ENCODE measurements at places on chromosomes 1 and 21.

DNA sequence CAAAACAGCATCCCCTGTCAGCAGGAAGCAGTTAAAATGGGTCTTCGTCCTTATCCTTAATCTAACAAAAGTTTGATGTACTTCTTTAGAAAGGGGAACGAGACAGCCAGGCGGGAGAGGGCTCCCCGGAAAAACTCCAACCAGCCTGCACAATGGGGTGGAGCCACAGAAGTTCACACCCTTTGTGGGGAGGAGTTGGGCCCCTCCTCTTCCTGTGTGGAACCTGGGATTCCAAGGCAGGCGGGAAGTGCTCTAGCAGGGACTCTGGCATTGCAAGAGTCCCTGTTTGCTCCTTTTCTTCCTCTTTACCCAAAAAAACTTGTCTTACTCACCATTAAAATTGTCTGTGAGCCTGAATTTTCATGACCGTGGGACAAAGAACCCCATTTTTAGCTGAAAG, 47.7 kb downstream of the FCRL5 start:
- DNase-seq: no peak

- no peak for DNase-seq
Observed at GRCh38 chr1:203089001-203089650, 3.3 kb upstream of the MYOG start.

DNA sequence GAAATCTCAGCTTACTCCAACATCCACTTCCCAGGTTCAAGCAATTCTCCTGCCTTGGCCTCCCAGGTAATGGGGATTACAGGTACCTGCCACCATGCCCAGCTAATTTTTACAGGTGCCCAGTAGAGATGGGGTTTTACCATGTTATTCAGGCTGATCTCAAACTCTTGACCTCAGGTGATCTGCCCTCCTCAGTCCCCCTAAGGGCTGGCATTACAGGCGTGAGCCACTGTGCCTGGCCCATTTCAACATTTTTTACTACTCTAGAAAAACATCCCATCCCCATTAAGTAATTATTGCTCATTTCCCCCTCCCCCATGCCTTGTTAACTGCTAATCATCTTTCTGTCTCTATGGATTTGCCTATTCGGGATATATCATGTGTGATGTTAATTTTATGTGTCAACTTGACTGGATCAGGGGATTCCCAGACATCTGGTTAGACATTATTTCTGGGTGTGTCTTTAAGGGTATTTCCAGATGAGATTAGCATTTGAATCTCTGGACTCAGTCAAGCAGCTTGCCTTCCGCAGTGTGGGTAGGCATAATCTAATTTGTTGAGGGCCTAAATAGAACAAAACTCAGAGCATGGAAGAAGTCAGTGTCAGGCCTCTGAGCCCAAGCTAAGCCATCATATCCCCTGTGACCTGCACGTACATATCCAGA, 33.0 kb upstream of the ZBTB8B start:
- no peak for DNase-seq

- no peak for DNase-seq
Observed at GRCh38 chr1:86239894-86240293, 83.3 kb upstream of the COL24A1 start.

DNA sequence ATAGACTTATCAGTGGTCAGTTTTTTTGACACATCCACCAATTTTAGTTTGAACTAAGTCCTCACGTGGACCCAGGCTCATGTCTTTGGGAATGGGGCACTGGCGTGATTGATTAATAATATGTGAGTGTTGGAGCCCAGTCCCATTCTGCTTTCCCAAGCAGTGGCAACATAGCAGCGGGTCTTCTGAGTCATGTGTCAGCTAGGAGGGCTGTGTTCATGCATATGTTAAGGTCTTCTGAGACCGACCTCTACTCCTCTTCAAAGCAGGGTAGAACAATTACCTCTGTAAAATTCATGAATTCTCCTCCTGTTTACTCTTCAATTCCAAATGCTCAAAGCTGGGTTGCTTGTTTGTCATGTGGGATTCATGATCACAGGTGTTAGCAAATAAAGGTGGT, 291.3 kb downstream of the CAMTA1 start:
- no peak for DNase-seq

DNA sequence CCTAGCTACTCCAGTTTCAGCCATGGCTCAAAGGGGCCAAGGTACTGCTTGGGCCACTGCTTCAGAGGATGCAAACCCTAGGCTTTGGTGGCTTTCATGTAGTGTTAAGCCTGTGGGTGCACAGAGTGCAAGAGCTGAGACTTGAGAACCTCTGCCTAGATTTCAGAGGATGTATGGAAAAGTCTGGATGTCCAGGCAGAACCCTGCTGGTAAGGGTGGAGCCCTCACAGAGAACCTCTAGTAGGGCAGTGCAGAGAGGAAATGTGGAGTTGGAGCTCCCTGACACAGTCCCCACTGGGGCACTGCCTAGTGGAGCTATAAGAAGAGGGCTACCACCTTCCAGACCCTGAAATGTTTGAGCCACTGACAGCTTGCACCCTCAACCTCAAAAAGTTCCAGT, 16.2 kb downstream of the RIIAD1 start:
- no peak for DNase-seq

DNA sequence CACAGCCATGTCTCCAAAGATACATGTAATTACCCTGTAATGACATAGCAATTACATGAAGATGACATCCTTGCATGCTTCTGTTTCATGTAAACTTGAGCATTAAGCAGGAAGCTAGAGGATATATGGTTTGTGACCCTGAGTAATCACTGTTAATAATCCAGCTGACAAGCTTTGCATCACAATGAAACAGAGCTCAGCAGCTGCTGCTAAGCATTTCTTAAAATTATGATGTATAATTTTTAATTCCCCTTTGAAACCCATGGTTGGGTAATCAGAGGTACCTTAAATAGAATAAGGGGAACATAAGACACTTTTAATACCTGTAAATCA, 293.5 kb downstream of the NTNG1 start:
- DNase-seq: no peak

DNA sequence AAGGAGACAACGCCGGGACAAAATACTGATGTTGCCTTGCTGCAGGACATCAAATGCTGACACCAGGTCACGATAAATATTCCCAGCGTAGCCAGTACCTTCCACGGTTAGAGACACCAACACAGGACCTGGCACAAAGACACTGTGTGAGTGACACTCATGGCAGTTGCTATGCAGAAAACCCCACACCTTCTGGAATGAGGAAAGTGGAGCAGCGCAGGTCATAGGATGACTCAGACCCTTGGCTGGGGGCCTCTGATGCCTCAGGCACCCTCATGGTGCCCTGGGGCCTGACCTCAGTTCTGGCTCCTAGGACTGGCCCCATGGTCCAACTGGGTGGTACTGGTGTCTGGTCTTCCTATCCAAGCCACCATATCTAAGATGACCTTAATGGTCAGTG, 7.0 kb downstream of the DCST2 start:
- no peak for DNase-seq

GRCh38 chr21:28754862-28755261, 237.8 kb downstream of the LTN1 start:
- DNase-seq: no peak

- no peak for DNase-seq
Observed at GRCh38 chr1:47918257-47918867, 78.8 kb downstream of the TRABD2B start.

All from GM04503 (cell line).